Activated B cell treated with CpG ODN at 0.5 μM for 24 hours (primary cell): ENCODE measurements at places on chromosomes 11 and 22.

DNA sequence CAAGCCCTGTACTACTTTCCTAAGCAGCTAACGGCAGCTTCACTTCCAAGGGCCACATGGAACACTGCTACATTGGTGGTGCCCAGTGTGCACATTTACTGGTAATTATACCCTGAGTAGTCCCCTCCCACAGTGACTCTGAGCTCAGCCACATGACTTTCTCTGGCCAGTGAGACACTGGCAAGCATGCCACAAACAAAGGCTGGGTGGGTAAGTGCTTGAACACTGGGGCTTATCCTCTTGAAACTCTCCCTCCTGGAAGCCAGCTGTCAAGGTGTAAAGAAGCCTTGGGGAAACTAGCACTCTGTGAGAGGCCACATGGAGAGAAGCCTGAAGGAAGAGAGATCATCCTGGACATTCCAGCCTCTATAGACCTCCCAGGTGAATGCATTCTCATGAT is 54.4 kb upstream of the DRD2 start:
- H3K36me3 ChIP-seq: no peaks in the 10 kb centered on the region
- H3K27me3 ChIP-seq: peaks cover 8% of the 10 kb centered on the region
- DNase-seq: no peak
- H3K4me3 ChIP-seq: no peak overlapping the region
- no peaks in the 10 kb centered on the region for H3K4me1 ChIP-seq

DNA sequence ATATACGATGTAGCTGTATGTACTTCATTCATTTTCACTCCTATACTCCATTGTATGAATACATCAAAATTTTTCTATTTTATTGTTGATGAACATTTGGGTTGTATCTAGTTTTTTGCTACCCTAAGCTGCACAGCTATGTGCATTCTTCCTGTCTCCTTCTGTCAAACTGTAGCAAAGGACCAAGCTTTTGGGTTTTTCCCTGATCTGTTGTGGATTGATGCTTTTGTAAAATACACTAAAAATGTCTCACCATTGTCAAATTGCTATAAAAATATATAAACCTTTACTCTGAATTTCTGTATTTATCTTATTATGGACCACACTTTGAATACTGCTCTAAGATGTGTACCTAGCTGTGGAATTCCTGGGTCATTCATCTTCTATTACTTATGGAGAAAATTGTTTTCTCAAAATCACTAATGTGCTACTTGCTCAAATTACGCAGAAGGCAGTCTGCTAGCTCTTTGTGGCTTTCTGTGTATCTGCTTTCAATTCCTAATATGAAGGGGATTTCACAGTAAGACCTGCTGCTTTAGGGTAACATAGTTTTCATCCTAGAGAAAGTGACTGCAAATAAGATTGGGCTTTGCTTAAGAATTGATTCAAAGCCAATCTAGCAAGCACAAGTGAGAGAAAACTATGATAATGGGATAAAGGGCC is 123.4 kb downstream of the CYP2R1 start:
- peak overlapping the region; percentile 33 for H3K4me3 ChIP-seq
- peaks cover 2% of the 10 kb centered on the region for H3K27me3 ChIP-seq
- H3K27ac ChIP-seq: peak overlapping the region; percentile 27
- H3K36me3 ChIP-seq: no peaks in the 10 kb centered on the region
- H3K4me1 ChIP-seq: peaks cover 37% of the 10 kb centered on the region

GRCh38 chr22:29143941-29144785 is 61.5 kb upstream of the EMID1 start:
- no peak overlapping the region for H3K4me3 ChIP-seq
- no peaks in the 10 kb centered on the region for H3K4me1 ChIP-seq
- peaks cover 30% of the 10 kb centered on the region for H3K27me3 ChIP-seq
- DNase-seq: no peak
- H3K27ac ChIP-seq: no peak overlapping the region
- H3K36me3 ChIP-seq: no peaks in the 10 kb centered on the region

DNA sequence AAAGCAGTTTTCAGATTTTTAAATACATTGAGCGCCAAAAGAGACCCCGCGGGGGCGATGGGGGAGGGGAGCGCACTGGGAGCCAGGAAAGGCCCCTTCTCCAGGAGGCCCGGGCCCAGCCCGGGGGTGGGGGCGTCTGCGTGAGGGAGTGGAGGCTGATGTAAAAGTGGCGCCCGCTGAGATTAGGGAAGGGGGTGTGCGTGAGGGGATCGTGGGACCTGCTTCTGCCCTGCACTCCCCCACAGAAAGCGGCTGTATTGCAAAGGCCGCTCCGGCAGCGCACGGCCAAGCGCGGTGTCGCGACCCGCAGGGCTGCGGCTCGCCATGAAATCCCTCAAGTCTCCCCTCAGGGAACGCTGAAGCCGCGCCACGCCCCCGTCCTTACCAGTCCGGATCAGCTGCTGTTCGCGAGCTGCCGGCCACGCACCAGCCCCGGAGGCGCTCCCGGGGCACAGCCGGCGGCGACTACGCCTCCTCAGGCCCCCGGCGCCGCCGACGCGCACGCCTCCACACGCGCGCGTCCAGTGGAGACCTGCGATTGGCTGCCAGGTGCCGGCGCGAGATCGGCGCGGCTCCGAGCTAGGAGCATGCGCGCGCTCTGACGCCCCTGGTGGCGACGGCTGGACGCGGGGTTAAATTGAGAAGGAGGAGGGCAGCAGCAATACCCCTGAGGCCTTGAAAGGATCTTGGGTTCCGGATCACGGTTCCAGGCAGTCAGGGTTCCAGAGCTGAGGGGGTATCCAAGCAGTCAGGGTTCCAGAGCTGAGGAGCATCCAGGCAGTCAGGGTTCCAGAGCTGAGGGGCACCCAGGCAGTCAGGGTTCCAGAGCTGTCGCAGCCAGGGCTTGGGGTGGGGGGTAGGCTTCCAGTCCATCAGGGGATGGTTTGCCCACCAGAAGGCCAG is at the start of gene ZNF280B:
Gene ZNF280B, minus strand, starts transcription at position 469 of the 903 bp plus-strand sequence. CDS start 19,344 bp downstream, outside the sequence.
- H3K4me3 ChIP-seq: peak within 1 kb of the TSS; percentile 84
- DNase-seq: peak; percentile 78
- no peak within 1 kb of the TSS for H3K27ac ChIP-seq
- H3K36me3 ChIP-seq: peaks cover 27% of the 10 kb centered on the region
- peaks cover 4% of the 10 kb centered on the region for H3K27me3 ChIP-seq

GRCh38 chr11:102139081-102139498 is 28.8 kb downstream of the YAP1 start:
- peaks cover 17% of the 10 kb centered on the region for H3K27me3 ChIP-seq
- no peak for DNase-seq
- H3K27ac ChIP-seq: no peak overlapping the region
- no peaks in the 10 kb centered on the region for H3K4me1 ChIP-seq

- H3K27me3 ChIP-seq: peaks cover 4% of the 10 kb centered on the region
- DNase-seq: no peak
- peaks cover 6% of the 10 kb centered on the region for H3K4me1 ChIP-seq
- H3K27ac ChIP-seq: no peak overlapping the region
Observed at GRCh38 chr11:65744026-65744698, 23.6 kb upstream of the RNASEH2C start.

GRCh38 chr11:103420593-103420992 is 311.4 kb downstream of the DYNC2H1 start:
- no peak overlapping the region for H3K27ac ChIP-seq
- no peaks in the 10 kb centered on the region for H3K4me1 ChIP-seq
- DNase-seq: no peak
- H3K36me3 ChIP-seq: no peaks in the 10 kb centered on the region
